ENCODE measurements at places on chromosomes 1 and 21. TPM values are rescaled to one million over a fixed set of nuclear protein-coding genes. Genes with fewer than 3 reads are reported as not detected.

DNA sequence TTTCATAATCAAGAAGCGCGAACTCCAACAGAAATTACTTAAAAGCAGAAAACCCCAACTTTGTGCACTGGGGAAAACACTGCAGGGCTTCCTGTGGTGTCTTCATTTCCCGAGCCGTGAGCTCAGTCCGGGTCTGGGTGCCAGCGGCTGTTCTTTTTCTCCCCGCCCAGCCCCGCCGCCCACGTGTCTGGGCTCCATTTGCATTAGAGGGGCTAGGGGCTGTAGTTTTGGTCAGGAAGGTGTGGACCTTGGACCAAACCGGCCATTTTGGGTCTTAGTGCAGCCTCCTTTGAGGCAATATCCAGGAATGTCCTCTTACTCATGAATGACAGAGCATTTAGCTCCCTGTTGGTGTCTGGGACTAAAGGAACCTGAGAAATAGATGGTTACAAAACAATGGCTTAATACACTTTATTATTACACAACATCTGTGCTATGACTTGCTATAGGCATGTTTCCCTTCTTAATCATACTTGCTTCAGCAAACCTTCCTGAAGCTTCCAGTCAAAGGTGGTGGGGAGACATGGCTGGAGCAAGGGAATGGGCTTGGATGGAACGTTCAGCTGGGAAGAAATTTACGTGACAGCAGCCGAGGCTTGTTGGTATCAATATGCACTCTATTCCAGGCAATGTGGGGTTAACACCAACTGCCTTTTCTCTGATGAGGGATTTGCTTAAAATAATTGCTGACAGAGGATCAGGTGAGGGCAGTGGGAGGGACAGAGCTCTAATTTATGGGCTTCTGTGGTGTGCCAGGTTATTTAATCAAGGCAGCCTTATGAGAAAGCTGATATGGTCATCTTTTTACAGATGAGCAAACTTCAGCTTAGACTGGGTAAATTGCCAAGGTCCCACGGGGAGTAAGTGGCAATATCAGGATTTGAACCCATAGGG is 1.1 kb downstream of the AGTRAP start:
- DNase-seq, result peak; percentile 68

GRCh38 chr21:28380241-28380640 is 612.4 kb downstream of the LTN1 start:
- DNase-seq, result no peak

- no peak for DNase-seq
Observed at GRCh38 chr1:76402128-76402527, 327.6 kb downstream of the ST6GALNAC3 start.

USH2A gene
- 0.23 TPM for total RNA-seq

TTC39A gene
- total RNA-seq, result 36.3 TPM
